CD4-positive, alpha-beta T cell (primary cell): ENCODE measurements at places on chromosomes 2 and 18.

DNA sequence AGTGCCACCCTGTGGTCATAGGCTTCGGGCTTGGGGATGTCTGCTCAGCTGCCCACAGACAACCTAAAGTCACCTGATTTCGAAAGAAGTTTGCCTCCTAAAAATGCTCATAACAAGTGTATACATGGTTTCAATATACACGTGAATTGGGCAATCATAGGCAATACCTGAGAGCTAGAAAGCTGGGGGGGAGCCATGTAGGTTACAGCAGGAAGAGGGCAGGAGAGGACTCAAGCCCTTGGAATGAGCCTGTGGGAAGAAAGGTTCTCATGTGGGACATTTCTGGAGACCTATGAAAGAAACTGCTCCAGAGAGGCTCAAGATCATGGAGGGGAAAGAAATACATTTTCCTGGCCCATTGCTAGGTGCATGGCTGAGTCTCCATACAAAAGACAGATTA, 109.7 kb downstream of the ACOXL start:
- no peak for DNase-seq

GRCh38 chr2:40169856-40170255, 282.0 kb downstream of the SLC8A1 start:
- DNase-seq = no peak

GRCh38 chr18:72147830-72148229, 396.3 kb downstream of the CBLN2 start:
- no peak for DNase-seq

DNA sequence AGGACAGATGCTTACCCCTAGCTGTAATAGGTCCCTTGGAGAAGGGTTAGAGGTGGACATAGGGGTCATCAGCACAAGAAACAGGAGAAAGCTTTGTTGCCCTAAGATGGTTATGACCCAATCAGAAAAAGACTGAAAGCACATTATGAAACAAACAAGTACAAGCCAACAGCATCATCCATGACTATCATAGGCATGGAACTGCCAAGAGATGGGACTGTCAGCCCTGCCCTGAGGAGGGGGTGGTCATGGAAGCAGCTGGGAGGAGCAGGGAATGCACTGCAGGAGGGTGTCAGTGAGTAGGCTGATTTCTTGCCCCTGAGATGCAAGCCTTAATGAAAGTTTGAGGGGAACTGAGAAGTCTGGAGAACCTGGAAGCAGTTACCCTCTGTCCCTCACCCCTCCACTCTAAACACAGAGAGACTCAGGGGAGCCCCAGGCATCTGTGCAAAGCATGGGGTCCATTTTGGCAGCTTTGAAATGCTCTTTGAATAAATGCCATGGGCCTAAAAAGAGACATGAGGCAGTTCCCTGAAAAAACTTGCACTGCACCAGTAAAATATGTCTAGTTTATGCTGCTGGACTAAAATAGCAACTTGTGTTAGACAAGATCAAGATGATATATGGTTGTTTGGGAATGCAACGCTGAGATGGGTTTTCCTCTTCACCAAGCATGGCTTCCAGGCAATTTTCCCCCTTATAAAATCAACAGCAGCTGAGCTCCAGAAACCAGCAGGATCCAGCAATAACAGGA, 122.7 kb upstream of the ZFP36L2 start:
- DNase-seq = no peak

- DNase-seq = no peak
These were observed 1.1 kb upstream of the DGKD start for GRCh38 chr2:233353101-233353768.

DNA sequence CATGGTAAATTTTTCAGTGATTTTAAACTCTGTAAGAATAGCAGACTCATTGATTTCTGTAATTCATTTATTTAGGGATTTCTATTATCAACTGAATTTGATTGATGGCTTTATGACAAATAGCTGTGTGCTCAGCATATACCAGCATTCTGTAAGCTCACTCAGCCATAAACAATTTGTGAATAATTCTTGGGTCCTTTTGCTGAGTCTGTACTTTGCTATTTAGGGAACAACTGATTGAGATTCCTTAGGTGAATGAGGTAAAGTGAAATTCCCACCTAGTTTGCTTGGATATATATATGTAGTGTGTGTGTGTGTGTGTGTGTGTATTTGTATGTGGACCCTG, 76.7 kb upstream of the CAVIN2 start:
- DNase-seq = no peak

GRCh38 chr18:8176554-8176953, 432.7 kb upstream of the RAB12 start:
- DNase-seq = no peak

DNA sequence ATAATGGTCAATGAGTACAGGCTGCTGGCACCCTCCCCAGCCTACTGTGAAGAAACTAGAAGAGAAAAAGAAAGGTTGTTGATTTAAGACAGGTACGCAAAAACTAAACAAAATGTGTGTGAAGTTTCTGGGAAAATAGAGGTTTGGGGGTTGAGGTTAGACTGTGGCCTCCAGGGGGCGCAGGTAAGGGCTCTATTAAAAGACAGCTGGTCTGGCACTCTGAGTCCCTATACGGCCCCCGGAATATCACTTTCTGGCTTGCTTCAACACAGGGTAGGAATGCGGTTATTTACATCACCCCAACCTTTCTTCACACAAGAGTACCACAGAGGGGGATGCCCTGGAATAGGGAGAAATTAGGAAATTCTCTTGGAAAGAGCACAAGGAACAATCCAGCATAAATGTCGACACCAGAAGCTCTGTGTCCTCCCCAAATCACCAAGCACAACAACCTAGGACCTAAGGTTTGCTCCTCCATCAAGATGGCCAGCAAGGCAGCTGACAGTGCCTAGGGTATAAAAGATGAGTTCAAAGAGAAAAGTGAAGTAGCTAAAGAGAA, 480.8 kb upstream of the KLHL29 start:
- DNase-seq = no peak

GRCh38 chr2:148244593-148245292, 223.9 kb downstream of the MBD5 start:
- no peak for DNase-seq

- DNase-seq = no peak
These were observed 108.8 kb downstream of the TMEM163 start for GRCh38 chr2:134609924-134610513.

- DNase-seq = no peak
These were observed 59.9 kb upstream of the PEX13 start for GRCh38 chr2:60957643-60958042.

DNA sequence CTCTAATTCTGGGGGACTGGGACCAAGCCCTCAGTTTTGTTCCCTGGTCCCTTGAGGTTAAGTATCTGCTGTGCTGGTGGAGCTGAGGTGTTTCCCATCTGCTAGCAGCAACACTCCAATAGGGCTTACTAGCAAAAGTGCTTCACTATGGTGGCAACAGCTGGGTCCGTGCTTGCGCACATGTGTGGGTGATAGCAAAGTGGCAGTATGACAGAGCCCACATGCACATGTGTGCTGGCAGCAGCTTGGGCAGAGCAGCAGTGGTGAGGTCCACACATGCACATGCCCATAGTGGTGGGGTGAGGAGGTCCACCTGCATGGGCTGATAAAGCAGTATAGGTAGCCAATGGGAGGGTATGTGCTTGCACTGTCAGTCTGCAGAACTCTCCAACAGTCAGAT, 1723.7 kb downstream of the SUCLG1 start:
- no peak for DNase-seq

- no peak for DNase-seq
These were observed 1186.3 kb upstream of the CELF4 start for GRCh38 chr18:38751898-38752297.

DNA sequence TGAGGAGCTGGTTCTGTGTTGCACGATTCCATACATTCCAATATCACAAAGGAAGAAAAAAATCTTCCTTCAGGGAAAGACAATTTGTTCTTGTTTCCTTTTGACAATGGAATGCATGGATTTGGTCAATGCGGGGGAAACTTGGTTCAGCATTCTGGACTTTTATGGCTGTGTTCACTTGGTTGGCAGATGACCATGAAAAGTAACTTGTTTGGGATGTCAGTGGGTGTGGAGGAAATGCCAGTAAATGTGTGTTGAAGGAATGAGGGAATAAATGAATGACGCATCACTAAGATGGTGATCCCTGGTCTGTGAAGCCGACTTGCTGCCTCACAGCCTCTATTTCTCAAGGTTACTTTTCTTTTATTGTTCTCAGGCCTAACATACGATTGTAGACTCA, 53.7 kb downstream of the THUMPD2 start:
- DNase-seq = no peak

DNA sequence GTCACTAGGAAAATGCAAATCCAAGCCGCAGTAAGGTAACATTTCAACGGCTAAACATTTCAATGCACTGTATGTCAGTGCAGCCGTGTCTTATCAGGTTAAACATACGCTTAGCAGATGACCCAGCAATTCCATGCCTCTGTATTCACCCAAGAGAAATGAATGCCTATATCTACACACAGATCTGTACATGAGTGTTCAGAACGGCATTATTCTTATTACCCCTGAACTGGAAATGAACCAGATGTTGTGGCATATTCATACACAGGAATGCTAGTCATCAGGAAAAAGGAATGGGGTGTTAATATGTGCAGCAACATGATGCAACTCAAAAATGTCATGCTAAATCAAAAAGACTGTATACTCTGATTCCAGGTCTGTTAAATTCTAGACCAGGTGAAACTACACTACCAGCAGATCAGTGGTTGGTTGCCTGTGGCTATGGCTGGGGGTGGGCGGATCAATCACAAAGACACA, 80.4 kb upstream of the RPL31 start:
- DNase-seq = no peak

DNA sequence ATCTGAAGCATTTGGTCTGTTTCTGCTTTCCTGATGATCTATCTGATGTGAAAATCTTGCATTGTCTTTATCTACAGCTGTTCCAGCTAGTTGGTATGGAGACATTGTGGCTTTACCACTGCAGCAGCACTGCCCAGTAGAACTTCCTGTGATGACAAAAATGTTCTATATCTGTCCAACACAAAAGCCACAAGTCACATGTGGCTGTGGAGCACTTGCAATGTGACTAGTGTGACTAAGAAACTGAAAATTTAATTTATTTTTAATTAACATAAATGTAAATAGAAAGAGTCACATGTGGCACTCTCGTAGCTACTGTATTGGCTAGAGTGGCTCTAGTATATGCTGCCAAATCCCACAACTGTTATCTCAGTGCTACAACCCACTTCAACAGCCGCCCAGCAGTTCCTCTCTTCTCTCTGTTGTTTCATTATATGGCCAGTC, 425.7 kb downstream of the SETBP1 start:
- DNase-seq = no peak

DNA sequence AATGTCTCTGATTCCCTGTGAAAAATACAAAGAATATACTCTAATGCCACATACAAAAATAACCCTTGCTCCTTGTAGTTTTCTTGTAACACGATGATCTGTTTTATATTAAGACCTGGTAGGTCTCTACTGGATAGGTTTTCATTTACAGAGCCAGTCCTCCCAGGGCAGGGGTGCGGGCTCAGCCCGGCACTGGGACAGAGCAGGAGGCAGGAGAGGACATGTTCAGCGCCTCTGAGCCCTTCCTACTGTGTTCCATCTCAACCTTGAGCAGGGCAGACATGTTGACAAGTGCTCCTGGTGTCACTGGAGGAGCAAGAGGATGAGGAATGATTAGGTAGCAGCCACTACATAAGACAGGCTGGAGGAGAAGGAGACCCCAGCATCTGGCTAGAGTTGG, 335.5 kb downstream of the INSIG2 start:
- DNase-seq = no peak

DNA sequence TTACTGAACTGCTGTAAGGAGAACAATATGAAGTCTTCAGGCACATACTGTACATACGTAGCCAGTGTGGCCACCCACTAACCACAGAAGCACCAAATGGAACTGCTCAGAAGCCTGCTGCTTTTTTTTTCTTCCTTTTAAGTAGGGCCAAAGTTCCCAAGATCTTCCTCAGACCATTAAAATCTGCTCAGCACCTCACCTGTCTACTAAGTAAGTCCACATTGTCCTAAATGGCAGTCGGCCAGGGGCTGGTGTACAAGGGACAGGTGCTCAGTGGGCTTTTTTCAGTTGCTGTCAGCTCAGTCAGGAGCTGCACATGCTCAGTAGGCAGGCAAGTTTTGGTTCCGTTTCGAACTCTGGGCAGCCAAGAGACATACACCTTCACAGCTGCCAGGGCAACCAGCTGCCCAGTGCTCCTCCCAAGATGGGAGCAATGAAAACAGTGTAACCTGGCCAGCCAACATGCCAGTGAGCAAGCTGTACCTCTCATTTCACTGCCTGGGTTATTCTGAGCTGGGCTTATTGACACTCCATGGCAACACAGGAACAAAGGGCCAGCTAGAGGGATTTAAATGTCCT, 86.1 kb downstream of the ACVR1 start:
- no peak for DNase-seq

DNA sequence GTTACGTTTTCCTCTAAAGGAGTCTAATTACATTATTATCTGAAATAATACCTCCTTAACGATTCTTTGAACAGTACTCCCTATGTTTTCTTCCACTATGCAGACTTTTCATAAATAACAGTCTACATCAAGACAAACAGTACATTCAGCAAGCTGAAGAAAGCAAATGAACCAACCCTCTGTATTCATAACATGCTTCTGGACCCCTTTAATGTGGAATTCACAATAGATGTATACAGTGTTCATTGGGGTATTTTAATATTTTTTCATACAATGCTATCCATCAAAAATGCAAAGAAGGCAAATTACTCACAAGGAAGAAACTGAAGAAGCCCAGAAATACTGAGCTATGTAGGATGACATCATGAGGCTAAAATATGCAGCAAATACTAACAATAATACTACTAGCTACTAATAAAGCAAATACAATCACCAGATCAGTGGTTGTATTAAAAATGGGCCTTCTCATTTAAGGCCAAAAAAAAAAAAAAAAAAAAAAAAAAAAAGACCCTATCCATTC, 408.6 kb downstream of the MTX2 start:
- no peak for DNase-seq

DNA sequence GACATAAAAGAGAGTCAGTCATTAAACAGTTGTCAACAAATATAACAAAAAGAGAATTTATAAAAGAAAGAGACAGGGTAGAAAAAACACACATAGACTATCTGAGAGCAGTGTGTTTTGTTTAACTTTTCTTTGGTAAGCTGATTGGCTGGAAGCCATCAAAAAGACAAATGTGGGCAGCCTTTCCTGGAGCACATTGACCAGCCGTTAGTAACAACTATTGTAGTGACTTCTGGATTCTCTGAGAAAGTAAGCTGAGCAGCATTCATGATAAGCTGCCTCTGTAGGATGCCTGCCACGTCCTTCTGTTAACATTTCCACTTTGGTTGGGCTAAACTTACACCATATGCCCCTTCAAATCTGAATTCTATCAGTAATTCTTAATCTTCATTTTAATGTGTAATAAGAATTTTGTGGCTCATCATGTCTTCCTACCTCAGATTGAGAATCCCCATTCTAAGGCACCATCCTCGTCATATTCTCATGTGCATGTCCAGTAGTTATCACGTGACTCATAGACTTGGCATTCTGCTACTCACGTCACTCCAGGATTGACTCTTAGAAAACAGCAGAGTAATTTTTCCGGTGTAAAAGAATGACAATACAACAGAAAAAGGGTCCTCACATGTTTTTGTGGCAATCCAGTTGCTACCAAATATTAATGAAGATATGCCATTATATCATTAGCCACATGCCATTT, 43.4 kb upstream of the DNAJC10 start:
- DNase-seq = no peak

- DNase-seq = no peak
These were observed 47.5 kb upstream of the ASB1 start for GRCh38 chr2:238379096-238379810.
